Left renal cortex interstitium (tissue), 4 donors: ENCODE measurements at places on chromosomes 6 and 20.
A peak's percentile ranks its signal among the peaks of the same experiment; 100 is the strongest.

DNA sequence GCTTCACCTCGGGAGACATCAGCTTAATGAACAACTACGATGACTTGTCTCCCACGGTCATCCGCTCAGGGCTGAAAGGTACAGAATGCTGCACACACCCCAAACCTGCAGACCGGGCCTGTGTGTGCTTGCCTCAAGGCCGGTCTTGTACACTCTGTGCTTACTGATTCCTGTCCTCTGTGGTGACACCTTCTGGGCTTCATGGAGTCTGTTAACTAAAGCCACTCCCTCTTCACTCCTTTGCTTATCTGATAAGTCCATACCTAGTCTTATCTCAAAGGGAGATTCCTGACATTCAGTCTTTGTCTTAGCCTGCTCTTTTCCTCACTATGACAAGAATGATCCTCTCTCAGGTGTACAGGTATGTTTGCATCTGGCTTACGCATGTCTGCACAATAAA is 107.7 kb upstream of the TMEM181 start:
- no peak for DNase-seq

DNA sequence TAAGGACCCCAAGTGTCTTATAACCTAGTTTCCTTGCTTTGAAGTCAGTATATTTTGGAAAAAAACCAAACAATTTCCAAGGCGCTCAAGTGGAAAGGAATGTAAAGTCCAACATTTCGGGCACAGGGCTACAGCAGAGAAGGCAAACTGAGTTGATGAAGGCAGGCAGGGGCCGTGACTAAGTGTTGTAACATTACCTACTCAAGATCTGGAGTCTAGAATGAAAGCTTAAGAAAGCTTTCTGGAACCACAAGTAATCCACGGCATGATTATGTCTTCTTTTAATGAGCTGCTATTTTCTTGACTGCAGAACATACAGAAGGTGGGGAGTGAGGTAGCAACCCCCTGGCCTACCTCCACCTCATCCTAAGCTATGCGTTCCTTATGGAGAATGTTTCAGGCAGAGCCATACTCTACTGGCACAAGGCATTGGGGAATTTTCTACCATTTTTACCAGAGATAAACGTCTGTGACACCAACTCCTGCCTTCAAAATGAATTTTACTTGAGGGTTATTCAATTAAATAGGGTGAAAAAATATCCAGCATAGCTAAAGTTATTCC is 4.3 kb downstream of the PPP1R10 start:
- no peak for DNase-seq

DNA sequence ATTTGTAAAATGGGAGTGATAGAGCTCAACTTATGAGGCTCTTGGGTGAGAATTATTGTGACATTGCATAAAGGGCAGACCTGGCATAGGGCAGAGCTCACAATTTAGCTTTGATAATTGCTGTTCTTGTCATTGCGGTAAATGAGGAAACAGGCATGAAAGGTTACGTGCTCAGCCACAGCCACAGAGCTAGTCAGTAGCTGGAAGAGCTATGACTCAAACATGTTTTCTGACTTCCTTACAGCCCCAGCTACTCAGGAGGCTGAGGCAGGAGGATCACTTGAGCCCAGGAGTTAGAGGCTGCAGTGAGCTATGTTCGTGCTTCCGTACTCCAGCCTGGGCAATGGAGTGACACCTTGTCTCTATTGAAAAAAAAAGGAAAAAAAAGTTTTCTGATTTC is 3.5 kb upstream of the GHRH start:
- no peak for DNase-seq

DNA sequence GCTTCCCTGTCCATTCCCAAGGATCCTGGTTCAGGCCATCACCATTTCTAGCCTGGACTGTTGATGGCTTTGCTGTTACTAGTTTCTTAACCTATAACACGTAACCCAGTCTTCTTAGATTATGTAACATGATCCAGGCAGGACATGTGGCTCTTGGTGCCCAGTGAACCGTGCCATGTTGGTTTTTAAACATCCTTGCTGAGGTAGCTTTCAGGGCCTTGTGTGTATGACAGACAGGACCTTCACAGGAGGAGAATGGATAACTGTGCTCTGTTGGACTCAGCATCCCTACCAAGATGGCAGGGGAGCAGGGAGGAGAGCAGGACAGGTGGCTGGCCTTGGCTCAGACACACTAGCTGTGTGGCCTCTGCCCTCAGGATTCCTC is 46.8 kb downstream of the PANK2 start:
- DNase-seq = no peak

GRCh38 chr6:1665214-1665613 is 55.5 kb downstream of the FOXC1 start:
- DNase-seq = no peak

DNA sequence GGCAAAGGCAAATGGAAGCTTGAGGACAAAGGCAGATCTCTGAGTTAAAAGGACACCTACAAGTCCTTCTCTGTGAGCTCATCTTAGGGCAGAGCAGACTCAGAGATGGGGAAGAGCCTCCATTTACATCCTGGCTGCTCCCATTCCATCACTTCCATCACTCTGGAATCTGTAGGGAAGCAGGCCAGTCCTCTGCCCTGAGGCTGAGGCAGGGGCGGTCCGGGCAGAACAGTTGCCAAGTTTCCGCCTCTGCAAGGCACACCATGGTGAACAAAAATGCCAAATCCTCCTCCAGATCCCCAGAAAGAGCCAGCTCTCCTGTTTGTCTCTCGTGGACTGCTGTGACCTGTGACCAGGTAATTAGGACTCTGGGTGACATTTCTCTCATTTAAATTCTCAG is 209.6 kb upstream of the SSTR4 start:
- DNase-seq = no peak

- peak; percentile 76 for DNase-seq
Measured at GRCh38 chr6:160030103-160030502, 61.2 kb downstream of the IGF2R start.

DNA sequence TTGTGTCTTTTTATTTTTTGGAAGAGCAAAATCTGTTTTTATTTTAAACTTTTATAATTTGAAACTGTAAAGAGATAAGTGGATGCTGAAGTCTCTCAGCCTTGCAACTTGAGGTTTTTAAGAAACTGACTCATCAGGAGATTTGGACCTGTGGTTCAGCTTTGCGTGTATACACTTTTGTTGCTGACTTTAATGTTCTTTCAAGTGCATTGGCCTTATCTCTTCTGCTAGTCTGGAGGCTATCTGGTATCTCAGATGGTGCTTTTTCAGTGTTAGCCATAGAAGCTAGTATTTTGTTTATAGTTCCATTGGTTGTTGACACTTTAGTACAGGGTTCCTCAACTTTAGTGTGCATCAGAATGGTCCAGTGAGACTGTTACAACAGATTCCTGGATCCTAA is 504.0 kb upstream of the SPTLC3 start:
- DNase-seq = no peak

DNA sequence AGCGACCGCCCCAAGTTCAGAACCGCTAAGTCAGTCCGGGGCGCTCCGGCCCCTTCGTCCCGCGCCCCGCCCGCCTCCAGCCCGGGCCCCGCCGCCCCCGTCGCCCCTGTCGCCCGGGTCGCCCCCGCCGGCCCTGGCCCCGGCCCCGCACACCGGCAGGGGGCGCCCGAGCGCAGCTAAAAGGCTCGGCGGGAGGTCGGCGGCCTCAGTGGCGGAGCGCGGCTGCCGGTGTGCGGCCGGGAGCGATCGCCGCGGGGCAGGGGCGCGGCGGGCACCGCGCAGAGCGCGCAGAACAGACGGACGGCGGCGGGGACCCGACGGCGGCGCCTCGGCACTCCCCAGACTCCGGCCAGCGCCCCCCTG is at the start of gene FNDC1:
TSS of gene FNDC1 (plus strand) at position 208 of the 363 bp plus-strand sequence. CDS start 197 bp downstream, outside the sequence.
- DNase-seq = peak; percentile 36

GRCh38 chr20:46920114-46920513 is 25.5 kb downstream of the EYA2 start:
- no peak for DNase-seq

GRCh38 chr20:19770375-19770774 is 12.3 kb downstream of the RIN2 start:
- no peak for DNase-seq

- no peak for DNase-seq
Measured at GRCh38 chr6:158387036-158387435, 74.8 kb downstream of the TULP4 start.

GRCh38 chr6:5676701-5677100 is 330.0 kb downstream of the NRN1 start:
- no peak for DNase-seq

DNA sequence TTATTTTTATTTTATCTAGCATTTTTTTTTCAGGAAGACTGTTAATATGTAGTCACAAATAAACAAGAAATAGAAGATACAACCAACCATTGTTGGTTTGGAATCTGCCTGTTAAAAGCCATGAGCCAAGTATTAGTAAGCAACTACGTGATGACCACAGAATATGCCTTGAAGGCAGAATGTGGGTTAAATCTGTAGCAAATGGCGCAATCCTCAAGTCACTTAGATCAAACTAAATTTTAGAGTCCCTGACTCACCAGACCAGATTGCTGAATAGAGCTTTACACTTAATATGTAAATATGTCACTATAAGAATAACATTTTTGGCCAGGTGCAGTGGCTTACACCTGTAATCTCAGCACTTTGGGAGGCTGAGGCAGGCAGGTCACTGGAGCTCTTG is 800.1 kb upstream of the CITED2 start:
- DNase-seq = no peak

- no peak for DNase-seq
Measured at GRCh38 chr6:36716476-36717093, 19.0 kb downstream of the RAB44 start.

- DNase-seq = no peak
Measured at GRCh38 chr6:108380876-108381275, 86.0 kb downstream of the AFG1L start.

DNA sequence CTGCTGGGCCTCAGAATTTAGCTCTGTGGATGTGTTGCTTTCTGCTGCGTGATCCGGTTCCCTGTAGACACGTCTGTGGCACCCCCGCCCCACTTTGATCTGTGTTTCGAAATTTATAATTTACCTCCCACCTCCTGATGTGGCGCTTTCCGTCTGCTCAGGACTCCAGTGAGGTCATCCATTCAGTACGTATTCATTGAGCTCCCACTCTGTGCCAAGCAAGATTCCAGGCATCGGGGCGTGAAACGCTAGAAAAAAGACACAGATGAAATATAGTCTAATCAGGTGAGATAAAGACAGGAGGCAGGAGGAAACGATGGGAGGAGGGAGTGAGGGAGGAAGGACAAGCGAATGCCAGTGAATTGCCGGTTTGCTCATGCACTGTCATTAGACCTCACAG is 431.9 kb upstream of the SULF2 start:
- DNase-seq = no peak

DNA sequence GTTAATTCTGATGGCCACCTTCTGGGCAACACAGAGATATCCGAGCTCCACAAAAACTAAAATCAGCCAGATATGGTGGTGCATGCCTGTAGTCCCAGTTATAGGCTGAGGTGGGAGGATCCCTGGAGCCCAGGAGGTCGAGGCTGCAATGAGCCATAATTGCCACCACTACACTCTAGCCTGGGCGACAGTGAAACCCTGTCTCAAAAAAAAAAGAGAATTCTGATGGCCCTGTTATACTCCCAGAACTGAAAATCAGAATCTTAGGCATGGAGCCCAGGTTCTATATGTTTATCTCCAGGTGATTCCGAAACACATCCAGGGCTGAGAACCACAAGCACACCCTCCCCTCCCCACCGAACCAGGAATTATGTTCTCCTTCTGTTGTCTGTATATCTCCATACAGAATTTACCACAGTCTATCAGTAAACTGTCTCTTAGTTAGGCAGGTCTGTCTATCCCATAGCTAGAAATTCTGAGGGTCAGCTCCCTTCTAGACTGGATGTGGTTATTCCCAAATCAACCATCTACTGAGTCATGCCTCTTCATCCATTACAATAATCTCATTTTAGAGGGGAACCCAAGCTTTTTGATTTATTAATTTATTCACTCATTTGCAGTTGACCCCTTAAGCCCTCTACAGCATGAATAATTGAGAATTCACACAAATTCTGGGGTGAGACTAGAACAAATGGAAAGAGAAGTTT is 24.8 kb upstream of the CCND3 start:
- no peak for DNase-seq

- no peak for DNase-seq
Measured at GRCh38 chr20:39674842-39675241, 712.7 kb downstream of the DHX35 start.

DNA sequence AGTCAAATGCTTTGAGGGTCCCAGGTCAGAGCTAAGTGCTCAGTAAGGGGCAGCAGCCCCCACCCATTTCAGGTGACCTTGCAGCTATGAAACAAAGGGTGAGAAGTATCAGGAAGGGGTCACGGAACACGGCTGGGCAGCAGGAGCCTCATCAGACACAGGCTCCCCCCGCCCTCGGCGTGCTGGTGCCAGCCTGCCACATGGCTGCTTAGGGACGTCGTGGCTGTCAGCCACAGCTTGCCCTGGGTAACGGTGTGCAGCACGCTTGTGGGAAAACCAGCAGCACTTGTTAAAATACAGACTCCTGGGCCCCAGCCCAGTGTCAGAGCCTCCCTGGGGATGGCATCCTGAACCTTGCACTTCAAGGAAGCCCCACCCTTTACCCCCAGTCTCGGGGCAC is 39.3 kb downstream of the SSR1 start:
- DNase-seq = no peak

DNA sequence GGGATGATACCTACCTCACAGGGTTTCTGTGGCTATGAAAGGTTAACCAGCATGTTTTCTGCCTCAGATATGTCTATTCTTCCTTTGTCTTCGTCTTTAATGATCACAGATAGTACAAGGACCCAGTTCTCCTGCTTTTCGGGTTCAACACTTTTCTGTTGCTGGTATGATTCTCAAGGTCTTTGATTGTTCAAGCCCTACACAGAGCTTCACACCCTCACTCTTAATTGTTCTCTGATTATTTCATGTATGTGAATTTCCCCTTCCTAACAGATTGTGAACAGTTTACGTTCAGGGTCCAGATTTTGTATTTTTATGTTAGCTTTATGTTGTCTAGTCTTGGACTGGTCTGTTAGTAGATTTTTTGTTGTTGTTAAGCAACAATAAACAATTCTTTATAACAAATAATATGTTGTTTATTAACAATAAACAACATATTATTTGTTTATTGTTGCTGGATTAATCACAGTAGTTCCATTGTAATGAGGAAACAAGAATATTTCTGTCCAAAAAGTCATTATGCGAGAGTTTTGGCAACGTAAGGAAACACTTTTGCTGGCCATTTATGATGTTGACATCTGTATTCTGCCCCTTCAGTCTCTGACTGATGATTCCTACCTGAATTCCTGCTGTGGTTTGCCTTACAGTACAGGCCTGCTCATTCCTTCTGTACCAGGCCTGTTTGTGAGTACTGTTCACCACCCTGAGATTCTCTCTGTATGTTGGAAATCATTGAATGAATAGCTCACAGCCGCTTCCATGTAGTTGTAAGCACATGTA is 27.2 kb upstream of the TULP4 start:
- DNase-seq = no peak

DNA sequence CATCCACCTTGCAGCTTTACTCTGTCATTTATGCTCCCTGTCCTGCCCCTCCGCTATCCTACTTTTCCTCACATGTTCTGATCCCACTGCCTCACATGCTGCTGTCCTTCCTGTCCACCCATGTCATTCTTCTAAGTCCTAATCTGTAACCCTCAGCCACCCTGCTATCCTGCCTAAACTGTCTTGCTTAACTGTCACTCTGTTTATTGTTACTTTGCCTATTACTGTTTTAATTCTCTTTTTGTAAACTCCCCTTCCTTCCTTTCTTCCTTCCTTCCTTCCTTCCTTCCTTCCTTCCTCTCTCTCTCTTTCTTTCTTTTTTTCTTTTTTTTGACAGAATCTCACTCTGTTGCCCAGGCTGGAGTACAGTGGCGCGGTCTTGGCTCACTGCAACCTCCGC is 1.4 kb downstream of the CUL9 start:
- DNase-seq = no peak

- no peak for DNase-seq
Measured at GRCh38 chr6:53067849-53068361, 2.7 kb downstream of the FBXO9 start.

GRCh38 chr20:60497298-60498035 is 539.2 kb downstream of the CDH26 start:
- no peak for DNase-seq
